Coronary artery (tissue), 2 donors: ENCODE measurements at places on chromosomes 12 and 14.

- DNase-seq: no peak
Observed at GRCh38 chr12:92094751-92095161, 50.9 kb downstream of the BTG1 start.

DNA sequence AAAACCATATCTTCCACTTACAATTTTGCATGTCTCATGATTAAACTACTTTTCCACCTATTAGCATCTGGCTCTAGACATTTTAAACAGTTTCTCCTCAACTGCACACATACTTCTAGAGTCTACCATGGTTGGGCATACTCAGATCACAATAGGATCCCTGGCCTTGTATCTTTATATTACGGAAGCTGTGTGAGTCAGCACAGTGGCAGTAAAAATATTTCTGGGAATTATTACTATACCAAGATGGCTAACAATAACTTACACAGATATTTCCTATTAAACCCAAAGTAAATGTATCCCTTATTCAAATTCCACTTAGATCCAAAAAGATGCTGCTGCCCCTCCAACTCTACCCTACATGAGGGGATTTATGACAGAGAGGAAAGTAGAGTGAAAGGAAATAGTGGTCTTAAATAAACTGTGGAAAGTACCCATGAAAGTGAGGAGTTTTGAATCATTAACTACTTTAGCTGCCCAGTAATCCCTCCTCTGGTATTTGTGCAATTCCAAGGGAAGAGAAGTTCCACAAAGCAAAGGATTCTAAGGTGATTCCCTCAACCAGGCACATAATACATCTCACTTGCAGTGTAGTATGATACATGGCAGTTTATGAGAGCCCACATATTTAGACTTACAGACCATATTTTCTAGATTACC lies 14.0 kb upstream of the CPSF6 start:
- DNase-seq: no peak

- no peak for DNase-seq
Observed at GRCh38 chr14:88247228-88247627, 75.8 kb downstream of the KCNK10 start.

DNA sequence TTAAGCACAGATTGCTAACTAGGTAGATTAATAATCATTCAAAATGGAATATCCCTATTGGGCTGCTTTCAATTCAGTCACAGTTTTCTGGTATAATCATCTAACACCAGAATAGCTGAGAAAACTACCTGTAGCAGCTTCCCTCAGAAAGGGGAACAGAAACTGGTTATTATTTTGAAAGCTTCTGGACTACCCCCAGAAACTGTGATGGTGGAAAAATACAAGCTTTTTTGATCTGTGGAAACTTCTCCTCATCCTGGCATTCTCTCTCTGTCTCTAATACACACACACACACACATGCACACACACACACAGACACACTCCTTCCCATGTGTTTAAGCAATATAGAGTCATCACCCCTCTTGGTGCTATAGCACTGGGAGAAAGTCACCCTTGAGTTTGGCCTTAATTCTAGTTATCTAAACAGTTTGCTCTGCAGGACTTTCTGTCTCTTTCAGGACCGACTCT lies 251.5 kb upstream of the LMO3 start:
- DNase-seq: no peak

DNA sequence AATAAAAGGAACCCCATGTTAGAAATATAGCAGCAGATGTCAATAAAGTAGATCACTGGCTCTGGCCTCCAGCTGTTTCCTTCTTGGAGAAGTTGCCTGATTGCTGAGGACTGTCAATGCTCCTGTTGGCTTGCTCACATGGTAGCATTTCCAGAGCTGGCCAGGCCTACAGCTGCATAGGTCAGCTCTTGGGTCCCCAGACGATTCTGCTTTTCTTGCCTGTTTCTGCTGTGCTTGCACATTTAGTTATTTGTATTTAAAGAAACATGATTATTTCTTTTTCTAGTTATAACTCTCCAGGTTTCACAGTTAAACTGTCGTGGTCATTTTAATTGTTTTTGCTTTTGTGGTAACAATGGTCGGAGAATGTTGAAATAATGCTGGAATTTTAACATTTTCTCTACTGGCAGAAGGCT lies 7.2 kb downstream of the NAV3 start:
- no peak for DNase-seq

- DNase-seq: no peak
Observed at GRCh38 chr12:25591144-25591543, 38.1 kb upstream of the LMNTD1 start.

DNA sequence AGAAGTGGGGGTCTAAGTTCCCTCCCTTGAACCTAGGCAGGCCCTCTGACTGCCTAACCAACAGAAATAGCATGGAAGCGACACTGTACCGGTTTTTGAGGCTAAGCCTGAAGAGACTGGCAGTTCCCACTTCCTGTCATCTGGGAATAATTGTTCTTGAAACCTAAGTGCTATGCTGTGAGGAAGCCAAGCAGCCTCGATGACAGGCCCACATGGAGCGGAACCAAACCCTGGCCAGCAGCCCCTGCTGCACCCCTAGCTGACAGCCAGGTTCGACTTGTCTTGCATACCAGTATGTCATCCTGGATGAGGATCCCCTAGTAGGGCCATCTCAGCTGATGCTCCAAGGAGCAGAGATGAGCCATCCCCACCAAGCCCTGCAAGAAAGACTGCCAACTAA lies 6.4 kb upstream of the GPR68 start:
- no peak for DNase-seq

DNA sequence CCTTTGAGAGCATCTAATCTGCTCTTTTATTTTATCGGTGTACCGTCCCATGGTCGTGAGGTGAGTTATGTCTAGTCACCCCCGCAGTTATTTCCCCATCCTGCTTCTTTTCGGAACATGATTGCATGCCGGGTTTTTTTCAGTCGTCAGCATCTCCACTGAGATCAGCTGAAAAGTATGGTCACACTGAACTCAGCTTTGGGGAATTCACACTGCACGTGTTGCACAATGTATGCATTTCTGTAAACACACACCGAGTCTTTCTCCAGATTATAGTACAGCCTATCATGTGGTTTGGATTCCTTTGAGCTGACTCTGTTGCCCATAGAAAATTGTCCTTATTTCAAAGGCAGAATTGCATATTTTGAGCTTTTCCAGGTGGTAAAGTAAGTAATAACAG lies 24.6 kb downstream of the PLXNC1 start:
- DNase-seq: no peak
